Osteoblast (primary cell): ENCODE measurements at places on chromosomes 7 and 10.

GRCh38 chr10:122497241-122497640 lies 35.9 kb downstream of the HTRA1 start:
- no peak for DNase-seq

DNA sequence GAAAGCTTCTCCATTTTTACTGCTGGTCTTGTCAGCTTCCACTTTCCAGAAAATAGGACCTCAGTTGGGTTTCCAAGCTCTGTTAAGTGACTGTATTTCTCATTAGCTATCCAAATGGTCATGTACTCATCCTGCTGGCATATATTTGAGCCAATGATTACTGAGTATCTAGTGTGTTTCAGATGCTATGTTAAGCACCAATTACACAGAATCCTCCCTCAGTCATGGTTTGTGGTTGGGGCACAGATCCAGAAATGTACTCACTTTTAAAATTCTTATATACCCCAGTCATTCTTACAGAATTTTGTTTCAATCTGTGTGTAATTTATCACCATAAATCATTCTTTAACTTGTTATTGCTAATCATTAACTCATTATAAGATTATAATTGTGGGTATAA lies 362.3 kb upstream of the MTPN start:
- DNase-seq, result no peak

- no peak for DNase-seq
Measured at GRCh38 chr7:12625836-12626235, 55.3 kb downstream of the SCIN start.

GRCh38 chr10:32332299-32332750 lies 14.6 kb downstream of the EPC1 start:
- no peak for DNase-seq

GRCh38 chr7:138892006-138892630 lies 89.1 kb downstream of the KIAA1549 start:
- no peak for DNase-seq

- no peak for DNase-seq
Measured at GRCh38 chr7:143354965-143355364, 7.5 kb downstream of the FAM131B start.

- peak; percentile 51 for DNase-seq
Measured at GRCh38 chr10:17504547-17505245, 50.3 kb upstream of the ST8SIA6 start.

GRCh38 chr7:7375538-7375937 lies 160.1 kb downstream of the COL28A1 start:
- no peak for DNase-seq

DNA sequence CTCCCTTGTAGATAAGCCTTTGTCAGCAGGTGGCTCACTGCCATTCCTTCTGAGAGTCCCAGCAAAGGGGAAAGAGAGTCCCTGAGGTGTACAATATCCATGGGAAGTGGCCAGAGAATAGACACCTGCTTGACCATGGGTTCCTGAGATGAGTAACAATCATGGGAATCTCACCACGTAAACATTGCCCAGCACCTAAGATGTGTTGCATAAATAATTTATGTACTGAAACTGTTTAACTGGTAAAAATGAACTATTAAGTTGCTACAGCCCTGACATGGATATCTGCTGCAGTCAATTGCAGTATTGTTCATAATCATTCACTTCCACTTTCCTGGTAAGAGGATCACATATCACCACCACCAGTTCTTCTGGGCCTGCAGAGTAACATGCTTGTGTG lies 123.8 kb upstream of the INHBA start:
- no peak for DNase-seq
